Left forelimb (tissue), 1 donor: ENCODE measurements at places on chromosomes 11 and 22.

GRCh38 chr22:20242393-20243175, 25.5 kb downstream of the RTN4R start:
- no peak for DNase-seq

DNA sequence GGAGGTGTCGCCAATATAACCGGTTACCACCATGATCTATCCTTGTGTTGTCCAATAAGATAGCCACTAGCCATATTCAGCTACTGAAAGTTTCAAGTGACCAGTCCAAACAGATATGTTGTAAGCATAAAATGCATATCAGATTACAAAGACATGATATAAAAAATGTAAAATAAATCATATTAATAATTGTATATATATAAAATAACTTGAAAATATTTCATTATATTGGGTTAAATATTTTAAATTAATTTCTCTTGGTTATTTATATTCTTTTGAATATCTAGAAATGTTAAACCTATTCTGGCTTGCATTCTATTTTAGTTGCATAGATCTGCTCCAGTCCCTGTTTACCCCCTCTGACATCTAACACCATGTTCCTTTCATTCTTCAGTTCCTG, 121.7 kb upstream of the SEZ6L start:
- no peak for DNase-seq

GRCh38 chr22:45317551-45318167, 7.9 kb downstream of the FAM118A start:
- no peak for DNase-seq

- no peak for DNase-seq
Measured at GRCh38 chr11:75424396-75424795, 8.6 kb downstream of the KLHL35 start.

DNA sequence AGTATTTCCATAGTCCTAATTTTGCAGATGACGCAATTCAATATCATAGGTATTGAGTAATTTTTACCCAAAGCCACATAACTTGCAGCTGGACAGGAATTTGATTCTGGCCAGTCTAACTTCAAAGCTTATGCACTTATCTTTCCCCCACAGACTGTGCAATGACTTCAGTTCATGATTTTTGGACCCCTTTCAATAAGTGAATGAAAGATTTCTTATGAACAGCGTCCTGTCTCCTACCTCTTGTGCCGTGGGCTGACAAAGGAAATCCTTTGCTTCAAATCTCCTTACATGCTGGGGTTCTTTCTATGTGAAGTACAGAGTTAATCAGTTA, 217.7 kb upstream of the KIRREL3 start:
- no peak for DNase-seq

DNA sequence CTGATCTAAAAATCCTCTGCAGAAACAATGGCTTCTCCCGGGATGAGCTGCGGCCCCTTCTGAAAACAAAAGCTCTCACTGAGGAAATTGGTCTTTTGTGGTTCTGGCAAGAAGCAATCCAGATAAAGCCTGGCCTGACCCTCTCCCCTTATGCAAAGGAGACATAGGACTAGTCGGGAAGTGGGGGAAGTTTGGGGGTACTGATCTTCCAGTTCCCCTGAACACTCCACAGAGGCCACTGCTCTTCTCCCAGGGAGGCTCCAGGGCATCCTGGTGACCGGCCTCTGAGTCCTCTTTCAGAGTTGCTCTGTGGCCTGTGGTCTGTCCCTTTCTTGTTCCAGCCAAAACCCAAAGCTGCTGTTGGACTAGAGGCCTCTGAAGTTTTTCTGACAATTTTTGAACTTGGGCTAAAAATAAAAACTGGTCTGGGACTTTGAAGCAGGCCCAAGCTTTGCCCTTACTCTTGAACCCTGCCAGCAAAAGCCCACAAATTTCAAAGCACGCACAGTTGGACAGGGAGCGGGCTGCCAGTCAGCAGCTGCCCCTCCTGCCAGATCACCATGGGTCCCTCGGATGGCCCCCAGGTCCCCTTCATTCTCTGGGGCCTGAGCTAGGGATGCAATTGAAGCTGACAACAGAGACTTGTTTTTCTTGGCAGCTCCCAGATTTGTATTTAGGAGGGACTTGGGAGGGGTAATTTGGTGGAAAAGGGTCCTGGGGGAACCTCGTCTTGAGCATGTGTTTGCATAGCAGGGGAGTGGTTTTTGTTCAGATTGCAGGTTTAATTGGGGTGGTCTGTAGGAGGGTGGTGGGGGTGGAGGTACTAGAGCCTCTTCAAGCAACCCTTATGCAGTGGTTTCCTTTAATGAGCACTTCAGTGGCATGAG, 381.6 kb upstream of the CADM1 start:
- no peak for DNase-seq

DNA sequence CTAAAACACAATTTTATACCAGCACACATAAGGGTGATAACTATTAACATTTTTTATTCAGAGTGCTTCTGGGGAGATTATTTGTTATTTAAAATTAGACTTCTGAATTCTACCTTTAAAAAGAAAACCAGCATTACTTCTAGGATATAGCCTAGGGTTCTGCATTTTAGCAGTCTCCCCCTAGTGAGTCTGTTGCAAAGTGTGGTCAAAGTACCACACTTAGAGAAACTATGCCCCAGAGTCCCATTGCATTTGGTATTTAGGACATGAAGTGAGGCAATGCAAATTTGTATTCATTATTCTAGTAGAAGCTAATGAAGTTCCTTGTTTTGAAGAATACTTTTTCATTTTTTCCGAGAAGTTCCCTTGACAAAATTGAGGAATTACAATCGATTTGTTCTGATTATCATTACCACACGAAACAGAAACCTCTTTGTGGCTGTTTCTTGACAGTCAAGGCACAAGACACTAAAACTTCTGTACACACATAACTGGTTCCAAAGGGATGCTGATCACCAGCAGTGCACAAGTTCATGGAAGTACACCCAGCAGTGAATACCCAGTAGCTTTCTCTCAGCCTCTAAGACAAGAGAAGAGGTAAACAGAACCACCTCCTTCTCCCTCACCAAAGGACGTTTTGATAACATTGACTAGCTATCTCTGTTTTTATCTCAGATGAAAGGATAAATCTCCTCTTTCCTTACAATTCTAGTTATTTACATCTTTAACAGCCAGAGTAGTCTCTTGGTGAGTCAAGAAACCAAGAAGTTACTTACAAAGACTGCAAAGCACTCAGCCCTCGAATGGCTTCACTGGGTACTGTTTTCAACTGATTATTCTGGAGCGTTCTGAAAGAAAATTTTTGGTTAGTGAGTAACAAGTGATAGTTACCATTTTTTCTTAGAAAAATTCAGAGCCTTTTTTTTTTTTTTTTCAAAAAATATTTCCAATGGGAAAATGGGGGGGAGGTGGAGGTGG, 27.6 kb upstream of the CCDC34 start:
- DNase-seq, result no peak

GRCh38 chr22:45645526-45646414, 25.9 kb upstream of the ATXN10 start:
- DNase-seq, result peak; percentile 80

GRCh38 chr22:43080616-43081015, 8.6 kb downstream of the TTLL1 start:
- no peak for DNase-seq

DNA sequence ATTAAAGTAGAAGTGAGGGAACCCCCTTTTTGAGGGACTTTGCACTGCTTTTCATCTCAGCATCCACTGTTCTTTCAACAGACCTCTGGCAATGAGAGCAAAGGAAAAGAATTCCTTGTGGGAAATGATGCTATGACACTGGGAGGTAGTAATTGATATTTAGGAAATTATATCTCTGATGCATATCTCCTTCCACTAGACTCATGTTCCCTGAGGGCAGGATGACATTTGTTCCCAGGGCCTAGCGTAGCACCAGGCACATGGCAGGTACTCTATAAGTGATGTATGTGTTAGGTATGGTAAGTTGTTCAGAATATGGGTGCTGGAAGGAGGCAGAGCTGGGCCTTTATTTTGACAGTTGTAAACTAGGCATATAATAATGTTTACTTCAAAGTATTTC, 142.9 kb downstream of the CCDC81 start:
- DNase-seq, result no peak

DNA sequence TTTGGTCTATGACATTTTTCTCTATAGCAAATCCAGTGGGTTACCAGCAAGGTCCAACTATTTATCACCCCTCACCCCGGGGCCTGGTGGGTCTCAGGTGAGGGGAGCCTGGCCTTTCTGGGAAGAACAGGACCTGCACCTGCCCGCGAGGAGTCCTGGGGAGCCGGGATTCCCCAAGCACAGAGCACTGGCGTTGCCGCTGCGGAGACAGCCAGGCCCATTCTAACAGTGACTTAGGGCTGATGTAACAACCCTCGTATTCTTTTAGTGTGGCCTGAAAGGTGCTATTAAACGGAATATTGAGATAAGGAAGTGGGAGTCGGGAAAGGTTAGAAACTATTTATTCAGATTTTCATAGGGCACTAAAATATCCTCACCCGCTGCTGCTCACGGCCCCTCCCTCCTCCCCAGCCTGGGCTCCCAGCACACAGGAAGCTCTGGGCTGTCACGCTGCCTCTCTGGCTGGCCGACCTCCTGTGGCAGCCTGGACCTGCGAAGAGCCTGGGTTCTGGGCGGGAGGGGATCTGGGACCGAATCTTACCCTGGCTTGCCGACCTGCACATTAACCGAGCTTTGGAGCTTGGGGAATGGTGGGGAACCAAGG, 141.2 kb downstream of the MIAT start:
- DNase-seq, result no peak

- DNase-seq, result no peak
Measured at GRCh38 chr22:38454353-38455075, 485 bp downstream of the KCNJ4 start.

DNA sequence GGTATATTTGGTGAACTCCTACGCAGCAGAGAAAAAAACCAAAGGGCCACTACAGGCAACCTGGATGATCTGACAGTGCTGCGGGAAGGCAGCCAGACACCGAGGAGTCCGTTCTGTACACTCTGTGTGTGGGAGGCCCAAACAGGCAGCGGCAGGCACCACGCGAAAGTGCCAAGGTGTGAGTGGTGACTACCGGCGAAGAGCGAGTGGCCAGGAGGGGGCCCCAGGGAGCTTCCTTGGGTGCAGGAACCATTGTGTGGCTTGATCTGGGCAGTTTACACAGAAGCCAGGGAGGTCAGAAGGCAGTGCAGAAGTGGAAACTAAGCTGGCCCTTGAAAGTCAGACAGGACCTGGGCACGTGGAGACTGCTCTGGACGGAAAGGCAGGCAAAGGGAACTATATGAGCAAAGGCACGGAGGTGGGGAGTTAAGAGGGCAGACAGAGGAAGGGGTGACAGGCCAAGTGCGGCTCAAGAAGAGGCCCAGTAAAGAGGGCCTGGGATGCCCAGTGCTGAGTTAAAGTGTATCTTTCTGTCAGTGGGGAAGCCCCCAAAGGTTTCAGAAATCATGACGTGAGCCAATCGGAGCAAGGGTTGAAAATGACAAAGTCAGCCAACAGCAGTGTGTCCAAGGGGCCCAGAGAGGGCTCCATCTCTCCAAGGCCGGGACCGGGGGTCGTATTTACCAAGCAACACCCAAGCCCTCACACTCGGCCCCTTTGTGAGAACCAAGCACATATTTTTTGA, 10.6 kb downstream of the TMEM184B start:
- no peak for DNase-seq

- DNase-seq, result no peak
Measured at GRCh38 chr11:73729594-73730206, 31.2 kb downstream of the RAB6A start.

- no peak for DNase-seq
Measured at GRCh38 chr22:33391298-33391697, 333.1 kb upstream of the SYN3 start.

GRCh38 chr11:17691976-17692375, 27.4 kb upstream of the MYOD1 start:
- DNase-seq, result no peak

DNA sequence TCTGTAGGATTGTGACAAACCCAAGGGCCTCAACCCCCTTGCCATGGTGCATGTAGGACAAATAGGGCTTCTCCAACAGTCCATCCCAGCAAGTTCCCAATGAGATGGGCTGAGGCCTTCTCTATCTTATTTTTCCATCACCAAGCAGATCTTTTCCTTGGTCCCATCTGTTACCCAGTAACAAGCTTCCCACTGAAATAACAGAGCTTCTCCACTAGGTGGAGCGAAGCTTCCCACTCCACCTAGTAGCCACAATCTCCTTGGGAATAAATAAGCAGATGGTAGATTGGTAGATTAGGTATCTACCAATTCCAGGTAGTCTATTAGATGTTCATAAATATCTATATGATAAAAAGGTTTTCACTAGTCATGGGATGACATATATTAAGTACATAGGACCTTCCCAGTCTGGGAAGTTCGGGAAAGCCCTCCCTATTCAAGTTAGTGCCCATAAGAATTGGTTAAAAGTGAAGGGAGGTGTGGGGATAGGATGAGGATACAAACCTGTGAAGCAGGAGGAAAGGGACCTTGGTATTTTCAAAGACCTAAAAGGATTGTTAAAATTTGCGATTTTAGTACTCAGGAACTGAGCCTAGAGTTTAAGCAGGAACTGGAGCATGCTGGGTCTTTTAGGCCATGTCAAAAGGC, 5.9 kb upstream of the OR52L1 start:
- DNase-seq, result no peak

- DNase-seq, result no peak
Measured at GRCh38 chr11:70262951-70263350, 7.5 kb upstream of the PPFIA1 start.

DNA sequence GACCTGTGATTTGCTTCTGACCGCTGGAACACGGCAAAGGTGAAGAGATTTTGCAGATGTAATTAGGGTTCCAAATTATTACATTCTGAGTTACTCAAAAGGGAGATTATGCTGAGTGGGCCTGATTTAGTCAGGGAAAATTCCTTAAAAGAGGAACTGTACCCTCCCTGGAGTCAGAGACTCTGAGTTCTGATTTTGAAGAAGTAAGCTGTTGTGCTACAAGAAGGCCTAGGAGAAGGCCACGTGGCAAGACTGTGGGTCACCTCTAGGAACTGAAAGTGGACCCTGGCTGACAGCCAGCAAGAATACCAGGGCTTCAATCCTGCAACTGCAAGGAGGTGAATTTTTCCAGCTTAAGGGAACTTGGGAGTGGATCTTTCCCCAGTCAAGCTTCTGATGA, 45.3 kb downstream of the CHRDL2 start:
- DNase-seq, result no peak

DNA sequence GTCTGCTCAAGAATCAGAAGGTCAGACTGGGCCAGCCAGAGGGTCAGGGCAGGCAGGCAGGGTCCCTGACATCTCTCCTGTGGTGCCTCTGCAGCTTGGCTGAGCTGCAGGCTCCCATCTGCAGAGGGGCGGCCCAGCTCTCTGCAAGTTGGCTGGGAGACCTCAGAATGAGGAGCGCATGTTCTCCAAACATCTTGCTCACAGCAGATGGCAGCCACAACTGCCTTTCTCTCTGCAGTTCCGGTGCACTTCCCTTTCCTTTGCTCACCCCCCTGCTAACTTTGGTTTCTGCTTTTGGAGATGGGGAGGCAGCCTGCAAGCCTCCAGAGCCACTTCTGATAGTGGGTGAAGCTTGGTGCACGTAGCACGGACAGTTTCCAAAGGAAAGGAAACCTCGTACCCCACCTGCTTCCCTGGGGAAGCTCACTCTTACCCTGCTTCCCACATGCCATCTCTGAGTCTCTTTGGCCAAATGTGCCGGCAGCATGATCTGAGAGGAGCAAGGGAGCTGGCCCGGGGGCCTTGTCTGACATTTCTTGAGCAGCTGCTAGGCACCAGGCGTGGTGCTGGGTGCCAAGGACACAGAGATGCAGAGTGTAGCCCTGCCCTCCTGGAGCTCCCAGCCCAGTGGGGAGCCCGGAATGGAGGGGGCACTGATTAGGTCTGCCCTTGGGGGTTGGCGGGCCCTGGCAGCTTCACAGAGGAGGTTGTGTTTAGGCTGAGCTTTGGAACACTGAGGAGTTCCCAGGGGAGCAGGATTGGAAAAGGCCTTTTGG, 18.2 kb downstream of the DAGLA start:
- DNase-seq, result no peak

- DNase-seq, result no peak
Measured at GRCh38 chr11:60955571-60955970, 3.6 kb upstream of the SLC15A3 start.

GRCh38 chr22:24486501-24486921, 8.6 kb upstream of the UPB1 start:
- DNase-seq, result no peak
